Posterior vena cava (tissue), 2 donors: ENCODE measurements at places on chromosomes 3 and 15. TPM values are rescaled to one million over a fixed set of nuclear protein-coding genes. Genes with fewer than 3 reads are reported as not detected.
A peak's percentile ranks its signal among the peaks of the same experiment; 100 is the strongest.

DNA sequence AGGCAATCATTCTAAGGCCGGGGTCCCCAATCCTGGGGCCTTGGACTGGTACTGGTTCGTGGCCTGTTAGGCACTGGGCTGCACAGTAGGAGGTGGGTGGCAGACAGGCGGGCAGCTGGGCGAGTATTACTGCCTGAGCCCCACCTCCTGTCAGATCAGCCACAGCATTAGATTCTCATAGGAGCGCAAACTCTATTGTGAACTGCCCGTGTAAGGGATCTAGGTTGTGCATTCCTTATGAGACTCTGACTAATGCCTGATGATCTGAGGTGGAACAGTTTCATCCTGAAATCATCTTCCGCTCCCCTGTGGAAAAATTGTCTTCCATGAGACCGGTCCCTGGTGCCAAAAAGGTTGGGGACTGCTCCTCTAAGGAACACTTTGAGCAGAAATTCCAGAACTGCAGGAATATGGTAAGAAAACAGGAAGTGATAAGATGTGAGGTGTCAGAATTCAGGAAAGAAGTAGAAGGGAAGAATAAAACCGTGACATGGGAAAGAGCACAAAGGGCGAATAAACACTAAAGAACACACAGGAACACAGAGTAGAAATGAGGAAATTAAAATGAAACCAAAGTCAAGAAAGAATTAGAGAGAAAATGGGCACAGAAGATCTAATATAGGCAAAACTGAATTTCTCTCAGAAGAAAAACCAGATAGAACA is 57.6 kb downstream of the PDCD6IP start:
- DNase-seq: no peak

DNA sequence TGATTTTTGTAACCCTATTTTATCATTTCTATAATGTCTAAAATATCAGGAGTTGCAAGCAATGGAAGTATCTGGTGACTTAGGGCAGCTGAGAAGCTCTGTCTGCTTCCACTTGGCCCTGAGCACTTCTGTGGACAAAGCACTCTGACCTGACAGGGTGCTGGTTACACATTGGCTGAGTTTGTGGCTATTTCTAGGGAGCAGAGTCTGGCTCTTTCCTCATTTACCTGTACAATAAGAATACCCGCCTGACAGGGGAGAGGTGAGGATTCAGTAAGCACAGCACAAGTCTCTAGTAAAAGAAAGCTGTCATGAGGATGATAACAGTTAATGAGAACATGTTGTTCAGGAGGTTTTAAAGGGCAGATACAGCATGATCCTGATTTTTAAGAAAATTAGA is 33.3 kb upstream of the SPESP1 start:
- DNase-seq: no peak

DNA sequence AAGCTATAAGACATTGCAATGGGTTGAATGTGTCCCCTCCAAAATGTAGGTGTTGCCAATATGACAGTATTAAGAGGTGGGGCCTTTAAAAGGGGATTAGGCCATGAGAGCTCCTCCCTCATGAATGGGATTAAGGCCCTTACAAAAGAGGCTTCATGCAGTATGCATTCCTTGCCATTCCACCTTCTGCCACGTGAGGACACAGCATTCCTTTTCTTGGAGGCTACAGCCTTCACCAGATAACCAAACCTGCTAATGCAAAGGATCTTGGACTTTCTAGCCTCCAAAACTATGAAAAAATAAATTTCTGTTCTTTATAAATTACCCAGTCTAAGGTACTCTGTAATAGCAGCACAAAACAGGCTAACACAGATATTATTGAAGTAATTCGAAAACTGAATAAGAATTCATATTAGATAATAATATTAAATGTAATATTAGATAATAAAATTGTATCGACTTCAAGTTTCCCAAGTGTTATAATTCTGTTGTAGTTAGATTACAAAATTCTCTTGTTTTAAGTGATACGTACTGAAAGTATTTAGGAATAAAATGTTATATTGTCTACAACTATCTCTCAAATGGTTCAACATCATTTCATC is 29.4 kb upstream of the ATP8B4 start:
- DNase-seq: no peak

DNA sequence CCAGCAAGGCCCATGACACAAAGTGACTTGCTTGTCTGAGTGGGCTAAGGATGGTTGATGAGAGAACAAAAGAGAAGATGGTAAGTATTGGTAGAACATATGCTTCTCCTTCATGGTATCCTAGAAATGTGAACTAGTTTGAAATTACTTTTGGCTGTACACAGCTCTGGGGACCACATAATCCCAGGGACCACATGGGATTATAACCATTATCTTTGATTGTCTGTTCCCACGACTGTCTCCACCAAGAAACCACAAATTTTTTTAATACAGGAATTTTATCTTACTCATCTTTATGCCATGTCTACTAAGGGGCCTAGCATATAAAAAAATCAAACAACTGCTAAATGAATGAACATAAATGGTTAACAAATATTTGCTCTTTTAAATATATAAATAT is 155.3 kb upstream of the PRICKLE2 start:
- DNase-seq: no peak

The HEG1 gene
- 101 TPM for total RNA-seq

The SOX14 gene
- not detected for total RNA-seq

The SERINC4 gene
- total RNA-seq: not detected

DNA sequence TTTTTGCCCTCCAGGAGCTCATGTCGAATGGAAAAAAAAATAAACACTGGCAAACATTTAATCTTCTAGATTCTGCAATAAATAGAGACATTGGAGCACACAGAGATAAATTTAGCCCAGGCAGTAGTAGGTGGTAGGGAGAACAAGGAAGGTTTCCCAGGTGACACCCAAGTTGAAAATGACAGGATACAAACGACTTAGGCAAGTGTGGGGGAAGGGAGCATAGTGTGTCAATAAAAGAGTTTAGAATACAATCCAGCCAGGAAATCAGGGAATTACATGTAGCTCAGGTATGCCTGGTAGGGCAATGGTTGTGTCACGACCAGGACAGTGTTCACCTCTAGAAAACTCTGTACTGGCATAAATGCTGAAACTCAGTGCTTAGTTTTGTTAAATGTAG is 364.6 kb upstream of the AGTR1 start:
- no peak for DNase-seq

DNA sequence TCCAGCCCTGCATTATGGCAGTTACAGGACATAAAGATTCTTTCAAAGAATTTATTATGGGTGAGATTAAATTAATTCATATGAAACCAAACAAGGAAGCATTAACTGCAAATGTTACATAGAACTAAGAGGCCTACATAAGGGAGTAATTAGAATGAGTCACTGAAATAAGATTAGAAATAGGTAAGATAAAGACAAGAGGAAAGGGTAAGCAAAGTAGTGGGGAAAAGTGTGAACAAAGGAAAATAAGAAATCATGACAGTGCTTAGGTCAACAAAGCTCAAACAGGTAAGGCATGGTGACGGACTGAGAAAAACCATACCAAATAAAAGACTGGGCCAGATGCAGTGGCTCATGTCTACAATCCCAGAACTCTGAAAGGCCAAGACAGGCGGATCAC is 74.3 kb downstream of the SETD2 start:
- no peak for DNase-seq

- DNase-seq: no peak
Measured at GRCh38 chr3:64995857-64996551, 308.2 kb upstream of the ADAMTS9 start.

DNA sequence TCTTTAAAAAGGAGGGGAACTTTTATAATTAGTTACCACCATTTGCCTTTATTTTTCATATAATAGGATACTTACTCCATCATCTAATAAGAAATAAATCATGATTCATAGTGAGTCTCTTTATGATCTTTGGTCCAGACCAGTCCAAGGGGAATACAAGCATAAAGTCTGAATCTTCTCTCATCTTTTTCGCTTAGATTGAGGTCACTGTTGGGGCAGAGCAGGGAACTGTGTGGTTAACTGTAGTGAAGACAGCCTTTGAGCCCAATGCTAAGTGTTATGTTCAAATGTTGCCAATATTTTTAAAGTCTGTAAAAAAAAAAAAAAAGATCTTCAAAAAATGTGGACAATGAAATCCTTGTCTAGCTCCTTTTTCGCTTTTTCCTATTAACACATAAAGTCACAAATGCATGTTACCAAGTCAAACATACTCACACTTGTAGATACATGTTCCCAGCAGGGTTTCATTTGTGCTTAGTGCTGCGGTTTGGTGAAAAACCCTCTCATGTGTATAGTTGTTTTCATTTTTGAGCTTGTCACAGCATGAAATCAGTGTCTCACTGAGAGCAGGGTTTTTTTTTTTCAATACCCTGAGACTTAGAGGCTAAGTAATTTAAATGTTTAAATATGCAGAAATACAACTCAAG is 72.1 kb downstream of the EPHA3 start:
- DNase-seq: no peak

DNA sequence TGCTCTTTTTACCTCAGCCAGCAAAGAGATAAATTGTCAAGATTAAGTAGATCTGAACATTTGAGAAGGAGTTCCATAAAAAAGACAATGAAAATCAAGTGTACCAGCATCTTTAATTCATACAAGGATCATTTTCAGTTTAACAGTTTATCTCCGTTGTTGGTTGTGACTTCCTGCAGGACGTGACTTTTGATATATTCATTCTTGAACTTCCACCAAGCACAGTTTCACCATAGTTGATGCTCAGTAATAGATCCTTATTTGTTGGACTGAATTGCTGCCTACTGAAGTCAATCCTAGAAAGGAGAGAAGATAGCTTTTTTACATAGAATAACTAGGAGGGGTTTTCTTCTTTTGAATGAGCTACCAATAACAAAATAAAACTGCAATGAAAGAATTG is 408.2 kb downstream of the LPP start:
- no peak for DNase-seq

- DNase-seq: no peak
Measured at GRCh38 chr15:60937278-60937677, 291.8 kb downstream of the RORA start.

The GOLGA6L7 gene
- not detected for total RNA-seq

- DNase-seq: no peak
Measured at GRCh38 chr3:44159696-44160300, 81.9 kb upstream of the TOPAZ1 start.

DNA sequence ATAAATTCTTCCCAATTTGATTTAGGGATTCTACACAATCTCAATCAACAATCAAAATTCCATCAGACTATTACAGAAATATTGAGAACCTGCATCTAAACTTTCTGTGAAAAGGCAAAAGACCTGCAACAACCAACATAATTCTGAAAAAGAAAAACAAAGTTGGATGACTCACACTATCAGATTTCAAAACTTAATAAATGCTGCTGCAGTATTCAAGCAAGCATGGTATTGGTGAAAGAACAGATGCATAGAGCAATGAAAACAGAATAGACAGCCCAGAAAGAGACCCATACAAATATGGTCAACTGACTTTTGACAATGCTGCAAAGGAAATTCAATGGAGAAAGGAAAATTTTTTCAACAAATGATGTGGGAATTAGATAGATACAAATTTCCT is 477.1 kb upstream of the NR2F2 start:
- DNase-seq: no peak

- no peak for DNase-seq
Measured at GRCh38 chr3:140145528-140145927, 210.5 kb downstream of the CLSTN2 start.

The TICRR gene
- 0.09 TPM for total RNA-seq

The DNAJC13 gene
- 53.3 TPM for total RNA-seq

The MESP2 gene
- 0.32 TPM for total RNA-seq

- DNase-seq: no peak
Measured at GRCh38 chr3:2392981-2393380, 294.3 kb downstream of the CNTN4 start.

DNA sequence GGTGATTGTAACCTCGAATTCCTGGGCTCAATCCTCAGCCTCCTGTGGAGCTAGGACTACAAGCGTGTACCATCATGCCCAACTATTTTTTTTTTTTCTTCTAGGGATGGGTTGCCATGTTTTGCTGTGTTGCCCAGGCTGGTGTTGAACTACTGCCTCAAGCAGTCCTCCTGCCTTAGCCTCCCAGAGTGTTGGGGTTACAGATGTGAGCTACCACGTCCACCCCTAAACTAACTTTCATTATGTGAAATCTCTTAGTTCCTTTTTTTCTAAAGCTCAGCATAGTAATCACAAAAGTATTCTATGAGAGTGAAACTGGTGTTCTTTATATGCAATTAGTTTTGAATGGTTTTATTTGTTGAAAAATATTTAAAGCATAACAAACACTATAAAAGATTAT is 92.1 kb downstream of the XRN1 start:
- DNase-seq: no peak

GRCh38 chr3:40763807-40764206 is 239.0 kb downstream of the ZNF621 start:
- DNase-seq: no peak

GRCh38 chr15:25742041-25742730 is 120.9 kb downstream of the ATP10A start:
- no peak for DNase-seq

GRCh38 chr15:56464893-56465520 is at the start of gene MNS1:
TSS of gene MNS1 (minus strand) at chr15:56465137. CDS start at chr15:56464972, 165 bp downstream.
- peak; percentile 96 for DNase-seq

The LRRC31 gene
- not detected for total RNA-seq

The THBS1 gene
- total RNA-seq: 1,947 TPM

DNA sequence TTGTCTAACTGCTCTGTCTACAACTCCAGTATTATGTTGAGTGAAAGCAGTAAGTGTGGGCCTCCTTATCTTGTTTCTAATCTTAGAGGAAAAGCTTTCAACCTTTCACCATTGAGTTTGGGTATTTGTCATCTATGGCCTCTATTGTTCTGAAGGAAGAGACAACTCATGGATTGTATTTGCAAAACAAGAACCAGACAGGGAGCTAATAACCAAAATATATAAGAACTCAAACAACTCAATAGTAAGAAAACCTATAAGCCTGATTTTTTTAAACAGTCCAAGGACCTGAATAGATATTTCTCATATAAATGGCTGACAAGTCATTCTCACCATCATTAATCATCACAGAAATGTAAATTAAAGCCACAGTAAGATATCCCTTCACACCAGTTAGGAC is 113.0 kb downstream of the TAFA4 start:
- no peak for DNase-seq

The ITPKA gene
- 0.33 TPM for total RNA-seq

The CD200 gene
- total RNA-seq: 17.7 TPM

DNA sequence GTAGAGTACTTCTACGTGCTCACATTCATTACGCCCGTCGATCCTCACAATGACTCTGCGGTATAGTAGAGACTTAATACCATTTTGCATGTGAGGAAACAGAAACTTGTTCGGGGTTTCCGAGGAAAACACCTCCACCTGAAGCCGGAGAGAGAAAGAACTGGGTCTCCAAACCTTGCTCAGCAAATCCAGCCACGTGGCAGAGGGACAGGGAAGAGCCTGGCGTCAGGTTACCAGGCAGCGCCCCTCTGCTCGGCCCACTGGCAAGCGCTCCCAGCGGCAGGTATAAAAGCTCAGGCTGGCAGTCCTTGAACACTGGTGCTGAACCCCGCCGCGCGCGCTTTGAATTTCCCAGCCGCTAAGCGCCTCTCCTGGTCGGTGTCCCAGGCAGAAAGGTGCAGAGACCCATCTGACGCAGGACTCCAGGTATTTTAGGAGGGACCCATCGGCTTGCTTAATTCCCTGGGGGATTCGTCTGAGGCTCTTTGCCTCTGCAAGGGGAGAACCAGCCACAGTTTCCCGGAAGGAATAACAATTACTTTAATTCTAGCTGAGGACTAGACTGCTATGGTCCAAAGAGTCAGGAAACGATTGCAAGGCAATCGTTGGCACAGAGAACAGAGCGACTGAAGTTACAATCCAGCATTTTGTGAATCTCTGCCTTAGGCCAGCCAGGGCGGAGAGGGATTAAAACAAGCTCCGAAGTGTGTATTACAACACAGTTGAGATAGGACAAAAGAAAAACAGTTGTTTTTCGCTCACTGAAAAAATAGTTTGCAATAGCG is at the start of gene C2CD4A:
Gene C2CD4A, plus strand, starts transcription at position 315 of the 785 bp plus-strand sequence. CDS start 637 bp downstream, outside the sequence.
- peak; percentile 85 for DNase-seq

GRCh38 chr3:23202203-23202920 is 765 bp upstream of the UBE2E2 start:
- DNase-seq: no peak
